ENCODE measurements at places on chromosomes 1 and 21.

- peak; percentile 54 for DNase-seq
Measured at GRCh38 chr1:189775343-189775742, 702.3 kb downstream of the BRINP3 start.

- DNase-seq, result no peak
Measured at GRCh38 chr1:195584870-195585624, 1023.2 kb downstream of the KCNT2 start.

DNA sequence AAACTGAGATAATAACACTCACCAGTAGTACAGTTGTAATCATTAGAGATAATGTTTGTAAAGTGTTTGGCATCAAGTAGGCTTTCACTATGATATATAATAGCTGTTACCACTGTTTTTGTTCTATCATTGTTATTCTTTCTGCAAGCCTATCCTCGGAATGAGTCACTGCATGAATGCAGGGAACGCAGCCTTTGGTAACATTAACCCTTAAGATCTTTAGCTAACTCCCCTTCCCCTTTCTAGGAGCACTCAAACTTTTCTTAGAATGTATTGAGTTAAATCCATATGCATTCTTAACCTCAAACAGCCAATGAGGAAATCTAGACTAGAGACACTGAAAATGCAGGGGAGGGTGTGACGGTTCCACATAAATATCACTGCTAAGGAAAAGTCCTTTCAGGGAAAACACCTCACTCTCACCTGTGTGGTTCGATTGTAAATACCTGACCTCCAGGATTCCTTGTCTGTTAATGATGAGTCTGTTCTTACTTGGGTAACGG, 467.3 kb downstream of the SETD4 start:
- no peak for DNase-seq

DNA sequence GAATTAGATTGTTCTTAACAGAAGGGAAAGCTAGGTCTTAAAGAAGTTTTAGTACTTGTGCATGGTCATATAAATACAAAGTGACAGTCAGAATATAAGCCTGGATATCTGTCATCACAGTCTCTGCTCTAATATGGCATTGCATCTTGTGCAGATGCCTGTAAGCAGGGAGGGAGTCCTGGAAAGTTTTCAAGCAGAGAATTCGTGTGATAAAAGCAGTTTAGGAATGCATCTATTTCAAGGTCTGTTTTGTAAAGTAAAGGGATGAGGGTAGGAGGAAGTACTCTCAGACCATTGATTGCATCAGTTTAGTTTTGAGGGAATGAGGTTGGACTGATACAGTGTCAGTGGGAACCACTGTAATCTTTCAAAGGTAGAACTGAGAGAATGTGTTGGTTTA, 30.6 kb downstream of the IARS2 start:
- no peak for DNase-seq

DNA sequence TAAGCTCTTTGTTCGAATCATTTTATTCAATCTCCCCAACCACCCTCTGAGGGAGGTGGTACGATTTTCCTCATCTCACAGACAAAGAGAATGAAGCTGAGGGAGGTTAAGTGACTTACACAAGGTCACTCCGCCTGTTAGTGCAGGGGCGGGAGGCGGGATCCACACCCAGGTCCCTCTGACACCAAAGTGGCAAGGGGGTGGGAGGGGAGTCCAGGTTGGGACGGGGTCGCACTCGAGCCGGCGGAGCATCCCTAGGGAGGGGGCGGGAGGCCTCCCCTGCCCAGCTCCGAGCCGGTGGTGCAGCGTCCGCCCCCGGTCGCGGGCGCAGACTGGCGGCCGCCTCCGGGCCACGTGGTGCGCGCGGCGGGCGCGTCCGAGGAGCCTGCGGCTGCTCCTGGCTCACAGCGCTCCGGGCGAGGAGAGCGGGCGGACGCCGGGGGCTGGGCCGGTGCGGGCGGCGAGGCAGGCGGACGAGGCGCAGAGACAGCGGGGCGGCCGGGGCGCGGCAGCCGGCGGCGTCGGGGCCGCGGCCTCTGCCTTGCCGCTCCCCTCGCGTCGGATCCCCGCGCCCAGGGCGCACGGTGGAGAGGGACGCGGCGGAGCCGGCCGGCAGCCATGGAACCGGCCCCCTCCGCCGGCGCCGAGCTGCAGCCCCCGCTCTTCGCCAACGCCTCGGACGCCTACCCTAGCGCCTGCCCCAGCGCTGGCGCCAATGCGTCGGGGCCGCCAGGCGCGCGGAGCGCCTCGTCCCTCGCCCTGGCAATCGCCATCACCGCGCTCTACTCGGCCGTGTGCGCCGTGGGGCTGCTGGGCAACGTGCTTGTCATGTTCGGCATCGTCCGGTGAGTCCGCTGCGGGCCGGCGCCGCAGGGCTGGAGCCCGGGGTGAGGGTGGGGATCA, at the start of gene OPRD1:
OPRD1 (plus strand) TSS at position 405 of the 903 bp plus-strand sequence; CDS start at position 619, 214 bp downstream.
- DNase-seq, result no peak

DNA sequence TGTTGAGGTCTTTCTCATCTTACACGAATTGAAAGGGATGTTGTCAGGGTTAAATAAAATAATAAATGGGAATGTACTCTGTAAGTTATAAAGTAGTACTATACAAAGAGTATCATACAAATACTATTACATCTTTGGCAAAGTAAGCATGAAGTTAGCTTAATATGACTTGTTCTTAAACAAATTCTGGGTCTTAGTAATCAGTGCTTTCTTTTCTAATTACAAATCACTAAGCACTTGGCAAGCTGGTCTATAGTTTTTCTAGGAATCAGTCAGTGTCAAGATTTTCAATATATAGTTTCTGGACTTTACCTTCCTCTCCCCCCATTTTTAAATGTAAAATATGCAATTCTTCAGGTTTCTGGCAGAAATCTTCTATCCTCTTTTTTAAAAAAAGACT, 6.9 kb downstream of the LYST start:
- no peak for DNase-seq

- DNase-seq, result no peak
Measured at GRCh38 chr1:31926252-31926651, 11.9 kb downstream of the PTP4A2 start.

- DNase-seq, result no peak
Measured at GRCh38 chr1:199746666-199747384, 280.7 kb upstream of the NR5A2 start.

- DNase-seq, result no peak
Measured at GRCh38 chr1:208835097-208835463, 590.9 kb upstream of the PLXNA2 start.

GRCh38 chr1:8256321-8256720, 61.6 kb upstream of the SLC45A1 start:
- DNase-seq, result no peak

- peak; percentile 36 for DNase-seq
Measured at GRCh38 chr1:27816921-27817630, 13.5 kb upstream of the PPP1R8 start.

GRCh38 chr1:156191292-156191964, 2.5 kb upstream of the SLC25A44 start:
- DNase-seq, result no peak
